ENCODE measurements at places on chromosomes 1 and 21. TPM values are rescaled to one million over a fixed set of nuclear protein-coding genes. Genes with fewer than 3 reads are reported as not detected.
A peak's percentile ranks its signal among the peaks of the same experiment; 100 is the strongest.

GRCh38 chr1:27581823-27582243, 22.1 kb downstream of the AHDC1 start:
- H3K27me3 ChIP-seq, result no peaks in the 10 kb centered on the region
- peaks cover 72% of the 10 kb centered on the region for H3K4me1 ChIP-seq
- peak overlapping the region; percentile 36 for H3K27ac ChIP-seq
- H3K36me3 ChIP-seq, result no peaks in the 10 kb centered on the region

GRCh38 chr1:237834461-237834860, 56.3 kb downstream of the ZP4 start:
- H3K4me1 ChIP-seq, result no peaks in the 10 kb centered on the region
- no peaks in the 10 kb centered on the region for H3K36me3 ChIP-seq
- no peak for DNase-seq
- no peak overlapping the region for H3K27ac ChIP-seq
- no peaks in the 10 kb centered on the region for H3K27me3 ChIP-seq

GRCh38 chr1:51520700-51521248, 1.7 kb upstream of the EPS15 start:
- no peak for DNase-seq
- no peaks in the 10 kb centered on the region for H3K36me3 ChIP-seq
- no peaks in the 10 kb centered on the region for H3K27me3 ChIP-seq
- H3K4me3 ChIP-seq, result no peak overlapping the region
- peak overlapping the region; percentile 36 for H3K27ac ChIP-seq
- peaks cover 21% of the 10 kb centered on the region for H3K4me1 ChIP-seq

- no peaks in the 10 kb centered on the region for H3K27me3 ChIP-seq
- no peak overlapping the region for H3K4me3 ChIP-seq
- DNase-seq, result no peak
- no peaks in the 10 kb centered on the region for H3K36me3 ChIP-seq
- H3K4me1 ChIP-seq, result no peaks in the 10 kb centered on the region
Observed at GRCh38 chr21:25508364-25508763, 98.9 kb downstream of the MRPL39 start.

- no peaks in the 10 kb centered on the region for H3K36me3 ChIP-seq
- H3K27ac ChIP-seq, result no peak overlapping the region
- DNase-seq, result no peak
- H3K27me3 ChIP-seq, result no peaks in the 10 kb centered on the region
Observed at GRCh38 chr1:90488451-90488850, 228.7 kb downstream of the BARHL2 start.

- peaks cover 12% of the 10 kb centered on the region for H3K4me1 ChIP-seq
- no peak for DNase-seq
- H3K27ac ChIP-seq, result peak within 1 kb of the TSS; percentile 92
- H3K36me3 ChIP-seq, result no peaks in the 10 kb centered on the region
- peak within 1 kb of the TSS; percentile 60 for H3K4me3 ChIP-seq
Observed at GRCh38 chr1:236393681-236394481, at the start of gene EDARADD. TSS of gene EDARADD (plus strand) at chr1:236394286. CDS start at chr1:236394445, 159 bp downstream.

- no peak overlapping the region for H3K27ac ChIP-seq
- DNase-seq, result no peak
- H3K4me1 ChIP-seq, result peaks cover 11% of the 10 kb centered on the region
- no peaks in the 10 kb centered on the region for H3K27me3 ChIP-seq
- peaks cover 76% of the 10 kb centered on the region for H3K36me3 ChIP-seq
Observed at GRCh38 chr1:53956308-53957168, 10.4 kb downstream of the LRRC42 start.

DNA sequence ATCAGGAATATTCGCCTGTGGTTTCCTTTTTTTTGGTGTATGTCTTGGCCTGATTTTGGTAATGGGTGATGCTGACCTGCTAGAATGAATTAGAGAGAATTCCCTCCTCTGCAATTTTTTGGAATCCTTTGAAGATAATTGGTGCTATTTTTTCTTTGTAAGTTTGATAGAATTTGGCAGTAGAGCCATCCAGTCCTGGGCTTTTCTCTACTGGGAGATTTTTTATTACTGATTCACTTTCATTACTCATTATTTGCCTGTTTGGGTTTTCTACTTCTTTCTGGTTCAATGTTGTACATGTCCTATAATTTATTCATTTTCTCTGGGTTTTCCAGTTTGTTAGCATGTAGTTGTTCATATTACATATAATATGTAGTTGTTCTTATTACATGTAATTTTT, 48.7 kb downstream of the NTMT2 start:
- H3K4me3 ChIP-seq, result no peak overlapping the region
- no peaks in the 10 kb centered on the region for H3K36me3 ChIP-seq
- no peak overlapping the region for H3K27ac ChIP-seq
- DNase-seq, result no peak
- no peaks in the 10 kb centered on the region for H3K4me1 ChIP-seq

DNA sequence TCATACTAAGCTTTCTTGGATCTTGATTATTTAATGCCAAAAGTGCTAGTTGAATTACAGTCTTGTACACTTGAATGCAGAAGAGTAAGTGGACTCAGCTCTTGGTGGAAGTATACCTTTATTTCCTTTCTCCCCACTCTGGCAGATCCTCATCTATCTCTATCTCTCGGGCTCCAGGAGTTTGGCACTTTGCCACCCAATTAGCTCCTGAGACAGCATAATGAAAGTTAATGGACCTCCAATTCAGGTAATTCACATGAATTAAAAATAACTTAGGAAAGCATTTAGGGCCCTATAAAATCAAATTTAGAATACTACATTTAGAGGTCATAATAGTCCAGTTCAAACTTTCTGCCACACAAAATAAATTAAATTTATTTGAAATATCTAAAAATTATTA, 67.4 kb downstream of the OLFM3 start:
- no peak overlapping the region for H3K4me3 ChIP-seq
- no peaks in the 10 kb centered on the region for H3K27me3 ChIP-seq
- no peaks in the 10 kb centered on the region for H3K4me1 ChIP-seq
- DNase-seq, result peak; percentile 6
- no peaks in the 10 kb centered on the region for H3K36me3 ChIP-seq

DNA sequence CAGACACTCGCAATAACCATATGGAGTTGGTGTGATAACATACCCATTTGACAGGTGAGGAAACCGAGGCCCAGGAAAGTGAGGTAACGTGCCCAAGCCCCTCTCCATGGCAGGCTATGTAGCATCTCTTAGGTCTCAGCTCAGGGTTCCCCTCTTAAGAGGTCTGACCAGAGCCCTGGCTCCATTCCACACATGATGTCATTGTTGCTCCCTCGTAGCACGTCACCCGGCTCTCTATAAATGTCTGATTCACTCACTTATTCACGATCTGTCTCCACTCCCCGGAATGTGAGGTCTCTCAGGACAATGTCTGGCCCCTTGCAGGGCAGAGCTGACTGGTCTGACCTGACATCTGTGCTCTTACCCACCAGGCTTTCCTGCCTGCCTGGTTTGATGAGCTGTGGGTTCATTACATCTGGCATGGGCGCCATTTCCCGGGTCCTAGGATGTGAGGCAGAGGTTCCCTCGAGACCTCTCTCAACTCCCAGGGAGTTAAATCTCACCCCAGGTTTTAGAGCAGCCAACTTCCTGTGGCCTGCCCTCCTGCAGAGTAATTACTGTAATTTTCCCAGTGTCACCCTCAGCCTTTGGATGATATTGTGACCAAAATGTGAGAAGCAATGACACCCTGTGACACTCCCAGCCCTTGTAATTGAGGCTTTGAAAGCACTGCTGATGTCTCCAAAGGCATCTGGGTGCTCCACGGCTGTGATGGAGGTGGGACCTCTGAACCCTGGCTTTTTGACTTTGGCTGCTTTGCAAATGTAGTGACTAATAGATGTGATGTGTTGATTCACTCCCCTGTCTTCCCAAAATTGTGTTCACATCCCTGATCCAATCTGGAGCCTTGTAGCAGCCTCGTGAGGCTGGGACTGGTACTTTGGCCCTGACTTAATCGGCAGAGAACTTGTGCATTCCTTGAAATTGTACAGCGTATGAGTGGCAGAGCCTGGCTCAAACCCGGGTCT, 10.6 kb downstream of the ACTL8 start:
- DNase-seq, result no peak
- peaks cover 45% of the 10 kb centered on the region for H3K27me3 ChIP-seq
- H3K4me1 ChIP-seq, result no peaks in the 10 kb centered on the region
- H3K36me3 ChIP-seq, result no peaks in the 10 kb centered on the region
- H3K4me3 ChIP-seq, result no peak overlapping the region

- H3K27ac ChIP-seq, result no peak overlapping the region
- H3K4me1 ChIP-seq, result no peaks in the 10 kb centered on the region
- DNase-seq, result no peak
- no peaks in the 10 kb centered on the region for H3K36me3 ChIP-seq
Observed at GRCh38 chr1:118815909-118816308, 172.2 kb downstream of the TBX15 start.

GRCh38 chr21:35764586-35764985, 295.7 kb downstream of the SETD4 start:
- no peak for DNase-seq
- H3K4me3 ChIP-seq, result no peak overlapping the region
- no peaks in the 10 kb centered on the region for H3K36me3 ChIP-seq
- no peak overlapping the region for H3K27ac ChIP-seq
- H3K4me1 ChIP-seq, result no peaks in the 10 kb centered on the region
- H3K27me3 ChIP-seq, result no peaks in the 10 kb centered on the region

DNA sequence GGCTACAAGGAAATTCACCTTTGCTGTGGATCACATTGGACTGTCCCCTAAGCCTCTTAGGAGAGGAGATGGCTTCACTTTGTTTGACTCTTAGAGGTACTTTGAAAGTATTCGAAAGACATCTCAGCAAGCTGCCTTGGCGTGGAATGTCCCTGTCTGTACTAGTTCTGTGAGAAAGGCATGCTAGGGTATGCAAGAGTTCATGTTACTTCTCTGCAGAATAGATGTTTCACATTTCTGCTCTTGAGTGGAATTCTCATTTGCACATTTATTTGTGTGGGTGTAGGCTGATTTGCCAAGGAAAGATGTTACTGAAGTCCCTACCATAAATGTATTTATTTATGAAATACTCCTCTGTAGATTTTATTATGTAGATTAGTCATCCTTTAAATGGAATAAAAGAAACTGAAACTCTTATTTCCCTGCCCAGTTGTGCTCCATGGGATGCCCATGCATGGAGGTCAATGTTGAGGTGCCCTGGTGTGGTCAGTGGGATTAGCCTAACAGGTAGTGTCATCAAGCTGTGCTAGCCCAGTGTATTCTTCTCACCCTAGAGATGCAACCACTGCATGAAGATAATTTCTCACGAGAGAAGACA, 13.8 kb downstream of the MIA3 start:
- no peak overlapping the region for H3K4me3 ChIP-seq
- no peaks in the 10 kb centered on the region for H3K27me3 ChIP-seq

DNA sequence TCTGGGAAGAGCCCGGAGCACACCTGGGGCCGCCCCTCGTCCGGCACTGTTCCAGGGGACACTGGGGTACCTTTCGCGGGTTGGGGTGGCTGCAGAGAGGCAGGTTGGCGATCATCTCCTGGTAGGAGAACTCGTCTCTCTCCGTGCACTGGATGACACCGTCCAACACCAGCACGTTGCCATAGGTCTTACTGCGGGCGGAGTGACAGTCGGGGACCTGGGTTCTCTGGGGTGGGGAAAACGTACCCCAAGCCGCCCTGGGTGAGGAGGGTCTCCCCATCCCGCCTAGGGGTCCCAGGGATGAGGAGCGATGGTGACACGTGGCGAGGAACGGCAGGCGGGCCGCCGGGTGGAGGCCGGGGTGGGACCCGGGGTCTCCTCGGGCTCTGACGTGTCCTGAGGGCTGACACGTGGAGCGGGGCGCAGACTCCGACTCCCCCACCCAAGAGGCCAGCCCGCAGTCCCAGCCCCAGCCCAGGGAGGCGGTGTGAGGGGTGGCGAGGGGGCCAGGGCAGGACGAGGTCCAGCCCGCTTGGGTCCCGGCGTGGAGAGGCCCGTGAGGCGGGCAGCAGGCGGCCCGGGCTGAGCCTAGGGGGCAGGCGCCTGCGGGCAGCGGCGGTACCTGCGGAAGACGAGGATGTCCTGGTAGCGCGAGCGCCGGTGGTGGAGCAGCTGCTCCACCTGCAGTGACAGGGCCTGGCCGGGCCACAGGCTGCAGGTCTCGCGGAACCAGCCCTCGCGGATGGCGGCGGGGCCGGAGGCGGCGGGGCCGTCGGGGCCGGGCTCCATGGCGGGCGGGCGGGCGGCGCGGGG, 457 bp downstream of the SRM start:
- DNase-seq, result no peak
- H3K4me1 ChIP-seq, result peaks cover 11% of the 10 kb centered on the region
- H3K27ac ChIP-seq, result peak overlapping the region; percentile 75
- no peaks in the 10 kb centered on the region for H3K27me3 ChIP-seq

- no peak for DNase-seq
- H3K27ac ChIP-seq, result no peak overlapping the region
- no peaks in the 10 kb centered on the region for H3K27me3 ChIP-seq
- no peak overlapping the region for H3K4me3 ChIP-seq
- no peaks in the 10 kb centered on the region for H3K4me1 ChIP-seq
Observed at GRCh38 chr1:14298806-14299205, 299.7 kb upstream of the KAZN start.

DNA sequence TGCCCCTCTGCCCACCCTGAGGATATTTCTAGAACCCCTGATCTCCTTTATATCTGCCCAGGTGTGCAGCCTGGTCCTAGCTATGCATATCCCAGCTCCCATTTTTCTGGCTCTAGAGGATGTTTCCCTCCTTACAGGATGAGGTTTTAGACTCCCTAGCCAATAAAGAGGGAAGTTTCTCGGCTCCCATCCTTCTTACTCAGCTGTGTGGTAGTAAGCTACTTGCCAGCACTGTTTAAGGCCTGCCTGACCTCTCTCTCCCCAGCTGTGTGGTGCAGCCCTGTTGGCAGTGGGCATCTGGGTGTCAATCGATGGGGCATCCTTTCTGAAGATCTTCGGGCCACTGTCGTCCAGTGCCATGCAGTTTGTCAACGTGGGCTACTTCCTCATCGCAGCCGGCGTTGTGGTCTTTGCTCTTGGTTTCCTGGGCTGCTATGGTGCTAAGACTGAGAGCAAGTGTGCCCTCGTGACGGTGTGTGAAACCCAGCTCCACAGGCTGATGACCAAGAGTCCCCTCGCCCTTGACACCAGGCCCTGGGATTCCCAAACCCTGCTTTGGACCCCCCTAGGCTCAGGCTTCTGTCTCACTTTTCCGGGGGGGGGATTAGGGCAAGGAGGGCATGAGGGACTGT, 7.8 kb upstream of the P3R3URF start:
- H3K27ac ChIP-seq, result peak overlapping the region; percentile 90
- H3K27me3 ChIP-seq, result no peaks in the 10 kb centered on the region
- peaks cover 26% of the 10 kb centered on the region for H3K36me3 ChIP-seq
- peaks cover 41% of the 10 kb centered on the region for H3K4me1 ChIP-seq
- DNase-seq, result no peak

Gene OR2T35
- not detected for total RNA-seq

Gene RHD
- not detected for total RNA-seq

Gene CNTN2
- not detected for total RNA-seq

Gene LIN9
- 8.6 TPM for total RNA-seq

Gene SLC41A1
- 29.2 TPM for total RNA-seq

Gene TBX15
- total RNA-seq, result 0.37 TPM
